ENCODE measurements at places on chromosomes 2 and 18.

- DNase-seq: no peak
Observed at GRCh38 chr2:220682616-220683015, 889.5 kb downstream of the EPHA4 start.

GRCh38 chr2:8488001-8488738, 193.7 kb upstream of the ID2 start:
- no peak for DNase-seq

DNA sequence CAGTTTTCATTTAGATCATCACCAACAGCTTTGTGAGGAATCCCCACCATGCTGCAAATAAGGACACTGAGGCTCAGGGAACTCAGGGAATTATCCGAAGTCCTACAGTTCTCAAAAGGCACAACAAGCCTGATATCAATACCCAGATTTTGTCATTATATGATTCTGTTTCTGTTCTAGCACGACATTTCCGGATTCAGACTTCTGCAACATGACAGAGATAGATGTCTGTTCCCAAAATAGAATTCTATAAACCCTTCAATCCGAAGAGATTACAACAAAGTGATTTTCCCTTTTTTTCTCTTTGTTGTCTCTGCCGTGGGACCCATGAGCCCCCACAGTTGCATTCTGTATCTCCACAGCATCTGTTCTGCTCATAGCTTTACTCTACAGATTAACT, 72.0 kb downstream of the DOCK10 start:
- no peak for DNase-seq

GRCh38 chr2:234189786-234190300, 139.3 kb downstream of the SPP2 start:
- DNase-seq: no peak

DNA sequence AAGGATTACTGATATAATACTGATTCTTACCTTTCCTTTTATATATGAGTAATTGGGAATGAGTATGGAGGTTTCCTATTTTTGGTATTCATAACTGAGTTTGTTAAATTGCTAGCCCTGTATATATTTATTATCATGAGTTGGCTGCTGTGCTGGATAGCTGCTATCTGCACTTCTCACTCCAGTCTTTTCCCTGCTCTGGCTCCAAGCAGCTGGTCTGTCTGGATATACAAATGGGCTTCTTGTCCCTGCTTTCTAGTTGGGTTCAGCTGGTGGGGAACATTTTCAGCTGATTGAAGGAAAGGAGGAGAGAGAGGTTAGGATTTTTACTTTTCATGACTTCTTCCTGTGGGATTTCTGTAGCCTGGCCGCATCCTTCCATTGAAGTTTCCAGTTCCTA, 41.2 kb downstream of the AGFG1 start:
- peak; percentile 19 for DNase-seq

DNA sequence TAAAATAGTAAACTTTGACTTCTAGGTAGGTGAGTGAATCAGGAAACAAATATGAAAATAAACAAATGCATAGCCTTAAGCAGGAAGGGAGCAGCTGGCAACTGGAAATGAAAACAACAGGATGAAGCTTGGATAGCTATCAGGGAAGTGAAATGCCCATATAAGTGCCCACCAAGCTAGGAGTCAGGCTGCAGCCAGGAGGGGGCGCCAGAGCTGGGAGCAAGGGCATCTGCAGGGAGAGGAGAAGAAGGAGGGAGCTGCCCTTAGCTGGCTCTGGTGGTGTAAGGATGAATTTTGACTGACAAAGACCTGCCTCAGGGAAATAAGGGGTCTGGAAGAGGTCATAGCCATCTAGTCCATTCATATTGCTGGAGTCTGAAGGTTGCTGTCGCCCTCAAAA, 298.3 kb downstream of the TDRD15 start:
- DNase-seq: no peak

- no peak for DNase-seq
Observed at GRCh38 chr2:154620471-154620870, 78.0 kb upstream of the KCNJ3 start.

- no peak for DNase-seq
Observed at GRCh38 chr2:238591732-238592131, 165.0 kb downstream of the ASB1 start.

DNA sequence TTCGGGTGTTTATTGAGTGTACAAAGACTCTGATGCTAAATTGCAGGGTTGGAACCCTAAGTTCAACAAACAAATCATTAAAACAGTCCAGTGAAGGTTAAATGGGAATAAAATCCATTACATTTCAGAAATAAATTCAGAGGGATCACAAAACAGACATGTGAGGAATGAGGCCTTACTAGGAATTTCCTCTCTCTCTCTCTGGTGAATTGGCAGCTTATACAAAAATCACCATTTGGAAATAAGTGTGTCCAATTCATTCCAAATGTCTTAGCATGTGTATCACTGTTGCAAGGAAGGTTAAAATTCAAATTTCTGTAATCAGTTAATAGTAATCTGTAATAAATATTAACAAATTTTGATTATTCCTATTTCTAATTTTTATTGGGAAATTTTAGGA, 228.6 kb upstream of the PXDN start:
- DNase-seq: no peak

GRCh38 chr18:30689216-30689615, 353.3 kb downstream of the DSC3 start:
- no peak for DNase-seq

GRCh38 chr2:191333911-191334357, 88.7 kb downstream of the MYO1B start:
- DNase-seq: peak; percentile 78

- no peak for DNase-seq
Observed at GRCh38 chr18:13378150-13378549, 159.6 kb downstream of the LDLRAD4 start.

- DNase-seq: no peak
Observed at GRCh38 chr2:160043265-160043664, 19.1 kb downstream of the PLA2R1 start.

DNA sequence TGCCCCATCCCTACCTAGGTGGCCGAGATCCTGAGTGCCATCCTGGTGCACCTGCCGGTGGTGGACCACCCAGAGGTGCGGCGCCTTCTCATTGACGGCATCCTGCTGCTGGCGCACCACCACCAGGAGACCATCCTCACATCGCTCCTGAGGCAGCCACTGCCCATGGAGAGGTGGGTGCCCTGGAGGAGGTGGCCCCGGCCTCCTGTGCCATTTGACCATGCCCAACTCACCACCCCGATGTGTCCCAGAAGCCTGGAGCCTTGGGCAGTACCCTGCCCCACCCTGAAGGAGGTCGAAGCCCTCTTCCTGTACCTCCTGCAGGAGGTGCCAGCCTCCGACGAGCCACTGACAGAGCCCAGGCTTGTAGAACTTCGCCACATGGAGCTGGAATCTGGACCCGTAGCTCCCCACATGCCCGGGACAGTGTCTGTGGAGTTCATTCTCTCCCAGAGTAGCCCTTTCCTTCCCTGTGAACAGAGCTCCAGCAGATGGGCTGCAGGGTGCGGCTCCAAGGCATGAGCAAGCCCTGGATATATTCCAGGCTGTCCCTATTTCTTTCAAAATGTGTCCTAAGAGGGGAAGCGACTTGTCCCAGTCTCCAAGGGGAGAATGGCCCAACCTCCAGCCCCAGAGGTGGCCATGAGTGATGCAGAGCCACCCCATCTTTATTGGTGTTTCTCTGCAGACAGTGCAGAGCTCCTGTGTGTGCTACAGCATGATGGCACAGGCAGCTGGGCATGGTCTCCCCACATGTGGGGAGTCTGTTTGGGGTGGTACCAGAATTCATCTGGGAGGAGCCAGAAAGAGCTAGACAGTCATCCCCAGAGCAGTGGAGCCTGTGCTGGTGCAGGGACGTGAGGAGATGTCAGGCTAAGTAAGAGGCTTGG, 34.2 kb downstream of the HJURP start:
- no peak for DNase-seq

GRCh38 chr2:61969376-61969775, 63.9 kb downstream of the COMMD1 start:
- no peak for DNase-seq

DNA sequence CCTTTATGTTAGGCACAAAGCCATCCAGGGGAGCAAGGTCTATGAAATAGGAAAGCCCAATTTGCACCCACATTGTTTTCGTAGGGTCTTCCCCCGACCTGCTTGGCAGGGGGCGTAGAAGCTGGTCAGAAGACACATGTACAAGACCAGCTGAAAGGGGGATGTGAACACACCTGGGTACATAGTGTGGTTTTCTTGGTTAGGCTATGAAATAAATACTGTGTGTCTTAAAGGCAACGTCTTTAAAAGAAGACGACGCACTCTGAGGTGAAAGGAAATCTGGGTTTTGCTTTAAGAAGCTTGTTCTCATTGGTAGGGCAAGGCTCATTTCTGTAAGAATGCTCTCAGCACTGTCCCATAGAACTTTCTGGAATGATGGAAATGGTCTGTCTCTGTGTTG, 60.0 kb upstream of the KLF7 start:
- DNase-seq: no peak

- no peak for DNase-seq
Observed at GRCh38 chr2:214730800-214731407, 78.6 kb downstream of the BARD1 start.

- no peak for DNase-seq
Observed at GRCh38 chr2:241629762-241630435, 7.1 kb downstream of the THAP4 start.

GRCh38 chr2:173199294-173199693, 123.6 kb downstream of the MAP3K20 start:
- no peak for DNase-seq

GRCh38 chr2:171551836-171552235, 29.6 kb downstream of the CYBRD1 start:
- no peak for DNase-seq

- DNase-seq: no peak
Observed at GRCh38 chr18:3214855-3215637, 4.7 kb downstream of the MYOM1 start.

DNA sequence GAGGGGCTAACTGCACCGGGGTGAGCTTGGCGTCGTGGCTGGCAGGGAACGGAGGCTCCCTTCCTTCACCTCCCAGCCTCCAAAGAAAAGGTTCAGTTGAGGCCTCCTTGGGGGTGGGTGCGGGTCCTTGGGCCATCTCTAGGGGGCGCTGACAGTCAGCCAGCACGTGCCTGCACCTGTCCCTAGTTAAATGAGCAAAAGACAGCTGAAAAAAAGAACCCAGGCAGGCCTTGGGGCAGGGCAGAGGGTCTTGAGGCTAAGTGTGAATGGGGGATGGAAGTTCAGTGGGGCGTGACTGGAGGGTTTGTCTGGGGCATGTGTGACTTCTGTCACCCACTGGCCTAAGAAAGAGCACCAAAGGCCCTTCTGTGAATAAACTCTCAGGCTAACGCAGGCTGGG, 56.4 kb downstream of the ZFP36L2 start:
- DNase-seq: peak; percentile 73

DNA sequence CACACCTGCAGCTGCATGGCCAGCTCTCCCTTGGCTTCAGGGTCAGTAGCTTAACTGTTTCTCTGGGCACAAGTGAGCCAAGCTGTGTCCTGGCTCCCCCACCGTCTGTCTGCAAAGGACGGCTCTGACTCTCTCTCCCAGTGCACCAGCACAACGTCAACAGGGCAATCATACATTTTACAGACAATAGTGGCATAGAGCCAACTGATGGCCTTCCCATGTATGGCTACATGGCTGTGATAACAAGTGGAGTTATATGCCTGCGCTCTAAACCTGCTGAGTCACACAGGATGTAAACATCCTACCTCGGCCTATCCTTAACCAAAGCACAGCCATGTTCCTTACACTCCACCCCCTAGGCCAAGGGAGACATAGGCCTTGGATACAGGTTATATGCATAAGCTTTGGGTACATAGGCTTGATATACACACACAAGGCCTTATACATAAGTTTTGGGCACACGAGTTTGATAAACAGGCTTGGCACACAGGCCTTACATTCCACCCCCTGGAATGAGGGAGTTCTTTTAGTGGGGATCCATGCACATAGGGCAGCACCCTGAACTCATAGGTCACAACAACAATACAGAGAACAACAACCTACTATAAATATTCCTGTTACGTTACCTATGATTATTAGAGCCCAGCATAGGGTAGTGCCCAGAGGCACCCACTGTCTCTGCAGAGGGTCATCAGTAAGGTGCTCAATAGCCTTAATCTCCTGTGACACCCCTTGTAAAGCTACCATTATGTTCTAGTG, 17.7 kb downstream of the PHOSPHO2 start:
- DNase-seq: peak; percentile 96

DNA sequence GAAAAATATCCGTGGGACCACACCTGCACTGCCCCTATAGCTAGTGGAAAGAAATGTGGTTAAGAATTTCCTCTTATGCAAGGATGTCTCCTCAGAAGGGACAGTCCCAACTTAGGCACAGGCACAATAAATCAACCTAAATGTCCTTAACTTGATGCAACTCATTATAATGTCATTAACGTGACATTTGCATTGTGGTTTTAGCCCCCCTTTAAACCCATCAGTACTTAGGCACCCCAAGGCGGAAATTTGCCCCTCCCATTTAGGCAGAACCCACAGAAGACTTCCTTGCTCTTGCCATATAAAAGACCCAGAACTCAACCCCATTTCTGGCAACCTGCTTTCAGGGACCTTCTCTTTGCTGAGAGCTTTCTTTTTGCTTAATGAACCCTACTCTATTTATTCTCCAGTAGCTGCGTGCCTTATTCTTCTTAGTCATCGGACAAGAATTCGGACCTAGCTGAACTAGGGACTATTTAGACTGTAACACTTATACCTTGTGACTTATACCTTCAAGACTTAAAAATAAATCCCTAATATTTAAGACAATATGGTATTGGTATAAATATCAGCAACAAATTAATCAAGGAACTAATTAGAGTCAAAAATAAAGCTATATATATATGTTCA, 1281.6 kb upstream of the TMEFF2 start:
- no peak for DNase-seq

- peak; percentile 78 for DNase-seq
Observed at GRCh38 chr2:36973320-36973719, 7.0 kb upstream of the STRN start.

GRCh38 chr2:19228715-19229114, 129.7 kb downstream of the OSR1 start:
- no peak for DNase-seq

Measured in dermis blood vessel endothelial cell (primary cell).